Fibroblast of skin of left quadriceps (primary cell): ENCODE measurements at places on chromosomes 7 and 10.

- peak; percentile 61 for DNase-seq
These were observed 11.4 kb upstream of the FAS start for GRCh38 chr10:88979153-88979562.

DNA sequence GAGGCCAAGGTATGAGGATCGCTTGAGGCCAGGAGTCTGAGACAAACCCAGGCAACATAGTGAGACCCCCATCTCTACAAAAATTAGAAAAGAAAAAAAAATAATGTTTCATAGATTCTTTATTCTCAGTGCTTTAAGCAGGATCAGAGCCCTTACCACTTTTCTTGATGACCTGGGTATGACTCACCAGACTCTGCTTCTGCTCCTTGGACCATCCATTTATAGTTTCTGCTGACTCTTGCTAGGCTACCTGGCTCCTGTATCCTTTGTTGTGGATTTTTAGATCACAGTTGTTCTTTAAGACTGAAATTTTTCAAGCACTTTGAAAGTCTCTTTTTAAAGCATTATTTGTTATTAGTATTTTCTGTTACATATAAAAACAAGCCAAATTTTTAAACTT is 411.1 kb downstream of the GFRA1 start:
- no peak for DNase-seq

- no peak for DNase-seq
These were observed 45.6 kb downstream of the CACNA2D1 start for GRCh38 chr7:82397879-82398524.

DNA sequence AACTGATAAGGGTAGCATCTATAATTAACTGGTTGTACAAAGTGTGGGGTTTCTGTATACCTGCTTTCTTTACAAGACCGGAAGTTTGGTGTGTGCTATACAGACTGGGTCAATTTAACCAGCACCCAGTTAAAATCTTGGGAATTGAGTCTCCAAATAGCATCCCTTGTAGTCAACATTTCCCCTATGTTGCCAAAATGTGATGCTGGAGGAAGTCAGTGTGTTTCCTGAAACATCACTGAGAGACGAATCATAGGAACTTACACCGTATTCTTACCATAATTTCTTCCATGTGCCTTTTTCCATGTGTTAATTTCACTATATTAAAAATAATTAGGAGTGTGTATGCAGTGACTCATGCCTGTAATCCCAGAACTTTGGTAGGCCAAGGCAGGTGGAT is 1.7 kb downstream of the AKR1C4 start:
- DNase-seq: no peak

DNA sequence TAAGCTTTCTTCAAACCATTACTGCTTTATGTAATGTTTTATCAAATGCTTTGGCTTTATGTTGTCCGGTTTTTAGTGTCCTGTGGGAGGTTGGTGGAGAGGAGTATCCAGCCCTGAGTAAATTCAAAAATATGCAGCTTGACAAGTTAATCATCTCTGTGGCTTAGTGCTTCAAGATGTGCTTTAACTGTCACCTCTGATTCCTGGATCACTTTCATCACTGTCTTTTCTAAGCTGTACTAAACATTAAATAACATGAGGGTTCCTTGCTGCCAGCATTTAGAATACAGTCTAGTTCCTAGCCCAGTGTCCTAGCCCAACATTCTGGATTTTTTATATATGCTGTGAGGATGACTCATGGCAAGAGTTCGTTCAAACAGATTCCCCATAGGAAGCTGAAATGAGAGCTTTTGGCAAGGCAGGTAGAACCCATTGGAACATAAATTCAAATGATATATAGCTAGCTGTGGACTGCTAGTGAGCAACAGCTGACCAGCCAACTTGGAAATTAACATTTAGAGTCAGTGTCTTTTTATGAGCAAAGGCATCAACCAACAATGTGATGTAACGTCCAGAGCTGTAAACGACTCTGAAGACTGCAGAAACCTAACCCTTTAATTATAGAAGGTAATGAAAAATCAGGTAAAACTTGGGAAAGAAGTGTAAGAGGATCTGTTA is 80.6 kb upstream of the OIT3 start:
- peak; percentile 95 for DNase-seq

- DNase-seq: no peak
These were observed 92.8 kb downstream of the ZRANB1 start for GRCh38 chr10:125034675-125035074.
